GM12891 (cell line): ENCODE measurements at places on chromosomes 5 and 9.

DNA sequence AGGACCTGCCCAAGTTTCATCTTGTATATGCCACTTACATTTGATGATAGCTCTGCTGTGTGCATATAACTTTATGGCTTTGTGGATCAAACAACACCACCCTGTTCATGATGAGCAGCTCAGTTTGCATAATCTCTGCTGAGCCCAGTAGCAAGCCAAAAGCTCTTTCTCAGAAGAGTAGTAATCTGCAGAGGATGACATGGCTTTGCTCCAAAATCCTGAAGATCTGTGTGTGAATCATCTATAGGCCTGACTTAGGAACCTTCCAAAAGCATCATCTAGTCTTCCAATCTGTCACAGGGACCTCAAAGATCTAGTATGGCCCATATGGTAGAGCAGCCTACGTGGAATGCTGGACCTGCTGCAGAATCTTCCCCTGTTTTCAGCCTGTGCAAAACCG is 394.6 kb downstream of the PSAT1 start:
- no peak for DNase-seq

DNA sequence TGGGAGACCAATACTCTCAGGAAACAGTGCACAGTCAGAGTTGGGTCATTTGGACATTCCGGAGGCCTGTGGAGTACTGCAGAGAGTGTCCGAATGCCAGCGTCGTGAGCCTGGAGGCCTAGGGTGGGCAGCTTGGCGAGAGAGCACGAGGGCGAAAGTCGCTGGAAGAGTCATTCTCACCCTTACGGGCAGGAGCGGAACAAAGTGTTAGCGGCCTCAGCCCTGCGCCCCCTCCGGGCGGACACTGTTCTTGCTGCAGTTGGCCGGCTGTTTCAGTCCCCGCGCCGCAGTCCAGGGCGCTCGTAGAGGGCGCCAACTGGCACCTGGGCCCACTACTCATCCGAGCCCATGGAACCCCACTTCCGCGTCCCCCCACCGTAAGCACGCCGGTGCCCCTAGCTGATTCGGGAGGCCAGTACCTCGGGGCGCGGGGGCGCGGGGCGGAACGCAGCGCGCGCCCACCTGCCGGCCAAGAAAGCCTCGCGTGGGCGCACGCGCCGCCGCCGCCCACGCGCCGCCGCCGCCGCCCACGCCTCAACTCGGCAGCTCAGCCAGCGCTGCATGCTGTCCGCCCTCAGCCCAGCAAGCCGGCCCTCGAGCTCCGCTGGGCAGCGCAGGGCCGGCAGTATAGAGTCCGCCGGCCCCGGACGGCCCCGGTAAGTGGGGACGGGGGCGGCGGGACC is 99.7 kb upstream of the CCL21 start:
- no peak for DNase-seq

GRCh38 chr5:167339205-167339604 is 952.2 kb upstream of the WWC1 start:
- no peak for DNase-seq

DNA sequence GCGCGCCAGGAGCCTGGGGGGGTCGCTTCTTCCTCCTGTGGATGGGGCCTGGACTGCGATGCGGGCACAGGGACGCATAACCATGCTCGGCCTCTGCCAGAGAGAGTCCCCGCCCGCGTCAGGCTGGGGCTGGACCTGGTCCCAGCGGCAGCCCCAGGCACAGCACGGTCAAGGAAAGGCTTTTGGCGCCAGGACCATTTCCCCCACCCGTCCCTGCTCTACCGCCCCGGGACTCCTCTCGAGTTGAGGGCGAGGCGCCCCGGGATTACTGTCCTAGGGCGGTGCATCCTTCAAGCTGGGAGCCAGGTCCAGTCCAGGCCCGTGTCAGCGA is 341 bp downstream of the MXD3 start:
- DNase-seq = no peak
